OCI-M1 (cell line): ENCODE measurements at places on chromosomes 11 and 22.

DNA sequence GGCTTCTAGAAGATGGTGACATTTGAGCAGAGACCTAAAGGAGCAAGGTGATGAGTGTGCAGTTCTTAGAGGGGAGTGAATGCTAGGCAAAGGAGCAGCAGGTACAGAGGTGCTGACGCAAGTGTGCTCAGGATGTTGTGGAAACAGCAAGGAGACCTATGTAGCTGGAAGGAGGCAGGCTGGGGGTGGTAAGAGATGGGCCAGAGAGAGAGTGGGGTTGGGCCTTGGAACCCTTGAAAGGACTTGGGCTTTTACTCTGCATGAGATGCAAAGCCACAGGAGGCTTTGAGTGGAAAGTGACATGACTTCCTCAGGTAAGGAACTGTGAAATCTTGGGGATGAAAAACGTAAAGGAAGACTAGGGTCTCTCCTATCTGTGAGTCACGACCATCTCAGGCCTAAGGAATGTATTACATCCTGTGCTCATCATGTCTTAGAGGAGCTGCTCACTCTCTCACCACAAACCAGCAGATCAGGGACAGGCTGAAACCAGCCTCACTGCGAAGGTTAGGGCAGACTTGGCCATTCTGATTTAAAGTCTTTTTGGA, 65.4 kb downstream of the MICAL2 start:
- peak; percentile 25 for DNase-seq

DNA sequence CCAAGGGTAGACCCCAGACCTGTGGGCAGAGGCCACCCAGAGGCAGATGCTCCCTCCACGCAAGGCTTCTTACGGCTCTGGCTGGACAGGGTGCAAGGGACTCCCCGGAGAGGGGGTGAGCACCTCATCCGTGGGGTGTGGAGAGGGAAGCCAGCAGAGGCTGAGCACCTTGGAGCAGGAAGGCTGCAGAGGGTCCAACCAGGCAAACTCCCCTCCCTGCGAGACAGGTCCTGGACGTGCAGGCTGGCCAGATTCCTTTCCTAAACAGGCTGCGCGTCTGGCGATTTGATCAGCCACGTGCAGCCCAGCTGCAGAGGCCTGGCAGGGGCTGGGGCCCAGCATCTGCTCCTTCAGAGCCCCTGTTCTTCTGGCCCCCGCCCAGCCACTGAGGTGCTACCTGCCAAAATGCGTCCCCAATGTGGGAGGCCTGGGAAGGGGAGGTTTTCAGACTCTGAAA, 49.3 kb downstream of the WNT11 start:
- no peak for DNase-seq

- peak; percentile 74 for DNase-seq
Observed at GRCh38 chr11:36131721-36132397, 157.4 kb downstream of the COMMD9 start.

DNA sequence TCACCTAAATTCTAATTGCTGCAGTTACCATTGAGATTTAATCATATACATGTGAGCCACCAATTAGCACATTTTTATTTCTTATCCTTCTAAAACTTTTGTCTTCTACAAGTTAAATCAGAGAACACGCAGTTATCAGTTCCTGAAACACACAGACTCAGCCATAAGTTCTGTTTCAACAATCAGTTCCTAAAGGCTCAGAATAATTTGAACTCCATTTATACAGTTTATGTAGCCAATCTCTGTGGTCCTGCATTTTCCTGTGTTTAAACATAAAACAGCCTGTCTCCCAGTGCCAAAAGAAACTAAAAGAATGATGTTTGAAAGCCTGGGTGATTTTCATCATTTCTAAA, 2.9 kb downstream of the PLAAT3 start:
- no peak for DNase-seq

- peak; percentile 63 for DNase-seq
Observed at GRCh38 chr11:58576887-58577471, 1.3 kb upstream of the LPXN start.

- no peak for DNase-seq
Observed at GRCh38 chr11:2316169-2316962, 14.6 kb downstream of the TSPAN32 start.

- DNase-seq: no peak
Observed at GRCh38 chr11:1471736-1472135, 14.8 kb downstream of the MOB2 start.

DNA sequence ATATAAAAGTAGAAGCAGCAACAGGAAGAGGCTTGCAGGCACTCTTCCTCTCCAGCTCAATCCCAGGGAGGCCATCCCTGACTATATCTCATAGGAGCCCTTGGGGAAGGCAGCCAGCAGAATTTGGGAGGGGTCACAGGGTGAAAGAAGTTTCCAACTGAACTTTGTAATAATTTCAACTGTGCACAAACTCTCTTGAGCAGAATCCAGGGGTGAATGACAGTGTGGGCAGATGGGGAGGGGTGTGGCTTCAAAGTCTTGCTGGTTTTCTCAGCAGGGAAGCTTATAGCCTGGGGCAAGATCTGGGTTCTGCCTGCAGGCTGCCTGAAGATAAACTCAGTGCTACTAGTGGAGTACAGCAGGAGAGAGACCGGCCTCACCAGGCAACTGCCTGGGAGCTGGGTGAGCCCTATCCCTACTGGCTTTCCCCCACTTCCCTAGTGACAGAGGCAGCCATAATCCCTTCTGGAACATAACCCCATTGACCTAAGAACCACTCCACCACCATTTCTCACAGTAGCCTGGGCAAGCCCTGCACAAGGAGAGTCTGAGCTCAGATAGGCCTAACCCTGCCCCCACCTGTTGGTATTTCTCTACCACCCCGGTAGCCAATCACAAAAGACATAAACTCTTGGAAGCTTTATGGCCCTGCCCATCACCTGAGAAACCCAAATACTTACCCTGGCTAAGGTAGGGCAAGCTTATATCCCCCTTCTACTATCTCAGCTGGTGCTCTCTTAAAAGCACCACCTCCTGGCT, 17.8 kb upstream of the TTC12 start:
- peak; percentile 15 for DNase-seq

GRCh38 chr11:6790546-6790945, 7.7 kb downstream of the OR2AG1 start:
- no peak for DNase-seq

DNA sequence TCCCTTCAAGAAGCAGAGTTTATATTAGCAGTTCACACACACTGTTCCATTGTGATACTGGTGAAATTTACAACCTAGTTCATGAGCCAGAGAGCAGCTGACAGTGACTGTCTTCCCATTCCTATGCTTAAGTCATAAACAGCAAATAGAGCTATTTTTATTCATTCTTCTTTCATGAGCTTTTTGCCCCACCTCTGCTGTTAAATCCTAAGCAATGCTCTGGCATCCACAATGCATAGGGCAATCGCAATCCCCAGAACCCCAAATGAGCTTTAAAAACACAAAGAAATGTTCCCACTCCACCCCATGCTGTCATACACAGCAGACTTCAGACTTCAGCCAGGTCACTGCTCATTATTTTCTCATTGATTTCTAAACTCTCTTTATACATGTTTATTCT, 307.5 kb downstream of the ETS1 start:
- no peak for DNase-seq

DNA sequence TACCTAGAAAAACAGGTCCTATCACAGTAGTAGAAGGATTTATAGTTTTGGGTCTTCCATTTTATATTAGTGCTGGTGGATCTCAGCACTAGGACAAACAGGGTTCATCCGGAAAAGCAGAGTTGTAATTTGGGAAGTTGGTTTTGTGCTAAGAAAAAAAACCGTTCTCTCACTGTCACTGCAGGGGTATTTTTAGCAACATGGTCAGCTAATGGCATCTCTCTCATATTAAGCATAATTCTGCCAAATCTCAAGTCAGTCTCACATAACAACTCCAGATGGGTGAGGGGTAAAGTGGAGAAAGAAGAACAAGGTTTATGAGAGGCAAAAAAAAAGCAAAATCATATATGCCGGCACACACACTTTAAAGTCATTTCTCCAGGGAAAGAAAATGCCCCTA, 51.6 kb upstream of the GDPD4 start:
- no peak for DNase-seq
